ENCODE measurements at places on chromosomes 2 and 18.

- peak overlapping the region; percentile 48 for H3K27ac ChIP-seq
- H3K4me3 ChIP-seq, result no peak overlapping the region
- no peaks in the 10 kb centered on the region for H3K36me3 ChIP-seq
- DNase-seq, result no peak
- peaks cover 6% of the 10 kb centered on the region for H3K4me1 ChIP-seq
Observed at GRCh38 chr18:54822872-54823845, 5.1 kb upstream of the RAB27B start.

- H3K4me1 ChIP-seq, result no peaks in the 10 kb centered on the region
- H3K4me3 ChIP-seq, result no peak overlapping the region
- no peak overlapping the region for H3K27ac ChIP-seq
- no peaks in the 10 kb centered on the region for H3K27me3 ChIP-seq
- DNase-seq, result no peak
Observed at GRCh38 chr2:191713837-191714236, 35.9 kb downstream of the NABP1 start.

DNA sequence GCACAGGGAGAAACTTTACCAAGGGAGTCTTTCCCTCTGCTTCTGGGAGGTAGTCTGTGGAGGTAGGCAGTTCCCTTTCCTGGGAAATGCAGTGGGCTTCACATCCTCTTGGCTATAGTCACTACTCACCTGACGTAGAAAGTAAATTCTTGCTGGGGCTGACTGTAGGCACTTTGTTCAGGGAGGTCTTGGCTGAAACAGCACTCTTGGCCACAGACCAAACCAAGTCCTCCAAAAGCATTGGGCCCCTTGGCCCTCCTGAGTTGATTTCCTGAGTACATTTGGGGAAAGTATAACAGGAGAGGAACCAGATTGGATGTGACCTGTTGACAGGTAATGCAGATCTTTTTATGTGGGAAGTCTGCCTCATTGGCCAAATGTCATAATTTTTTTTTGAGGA, 108.9 kb downstream of the MGAT5 start:
- no peak overlapping the region for H3K27ac ChIP-seq
- no peak for DNase-seq
- H3K4me1 ChIP-seq, result peaks cover 8% of the 10 kb centered on the region
- H3K27me3 ChIP-seq, result no peaks in the 10 kb centered on the region
- H3K4me3 ChIP-seq, result no peak overlapping the region

- no peak overlapping the region for H3K4me3 ChIP-seq
- no peaks in the 10 kb centered on the region for H3K36me3 ChIP-seq
- DNase-seq, result no peak
Observed at GRCh38 chr2:187003611-187004010, 154.6 kb upstream of the ZSWIM2 start.

DNA sequence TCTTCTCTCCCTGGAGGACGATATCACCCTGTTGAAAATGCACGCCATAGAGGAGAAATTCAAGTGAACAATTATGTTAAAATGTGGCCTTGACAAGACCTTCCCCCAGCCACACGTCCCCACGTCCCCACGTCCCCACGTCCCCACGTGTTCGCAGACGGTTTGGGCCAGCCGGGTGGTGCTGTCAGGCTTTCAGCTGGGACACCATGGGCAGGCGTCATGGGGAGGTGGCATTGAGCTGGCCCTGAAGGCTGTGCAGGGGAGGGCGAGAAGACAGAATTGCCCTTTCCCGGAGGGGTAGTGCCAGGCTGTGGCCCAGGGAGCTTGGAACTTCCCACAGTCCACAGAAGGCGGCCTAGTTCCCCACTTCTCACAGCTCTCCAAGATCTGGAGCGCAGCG, 240.7 kb upstream of the RAB6C start:
- DNase-seq, result peak; percentile 81
- no peaks in the 10 kb centered on the region for H3K4me1 ChIP-seq
- H3K27ac ChIP-seq, result no peak overlapping the region
- H3K27me3 ChIP-seq, result no peaks in the 10 kb centered on the region
- H3K4me3 ChIP-seq, result no peak overlapping the region
- H3K36me3 ChIP-seq, result no peaks in the 10 kb centered on the region

- no peaks in the 10 kb centered on the region for H3K36me3 ChIP-seq
- no peaks in the 10 kb centered on the region for H3K27me3 ChIP-seq
- H3K4me3 ChIP-seq, result peak within 1 kb of the TSS; percentile 61
- peak within 1 kb of the TSS; percentile 93 for H3K27ac ChIP-seq
Observed at GRCh38 chr2:163735685-163736432, at the start of gene FIGN. Gene FIGN, minus strand, starts transcription at chr2:163736008. Its CDS starts 1,081 bp downstream, at chr2:163734927.

DNA sequence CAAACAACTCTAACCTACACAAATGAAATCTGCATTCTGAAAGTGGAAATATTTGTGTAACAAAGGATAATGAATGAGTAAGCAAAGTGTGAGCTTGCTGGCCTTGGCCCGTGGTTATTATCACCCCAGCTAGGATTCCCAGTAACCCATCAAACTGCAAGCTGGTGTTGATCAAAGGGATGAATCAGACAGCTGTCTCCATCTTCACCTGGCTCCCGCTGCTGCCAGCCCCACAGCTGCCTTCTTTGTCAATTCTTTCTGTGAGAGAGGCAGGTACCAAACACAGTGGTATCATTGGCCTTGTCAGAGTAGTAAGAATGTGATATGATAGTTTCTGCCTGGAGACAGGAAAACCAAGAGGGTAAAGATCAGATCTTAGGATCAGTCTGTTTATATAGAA, 25.2 kb upstream of the RGPD4 start:
- H3K4me1 ChIP-seq, result no peaks in the 10 kb centered on the region
- no peaks in the 10 kb centered on the region for H3K36me3 ChIP-seq

DNA sequence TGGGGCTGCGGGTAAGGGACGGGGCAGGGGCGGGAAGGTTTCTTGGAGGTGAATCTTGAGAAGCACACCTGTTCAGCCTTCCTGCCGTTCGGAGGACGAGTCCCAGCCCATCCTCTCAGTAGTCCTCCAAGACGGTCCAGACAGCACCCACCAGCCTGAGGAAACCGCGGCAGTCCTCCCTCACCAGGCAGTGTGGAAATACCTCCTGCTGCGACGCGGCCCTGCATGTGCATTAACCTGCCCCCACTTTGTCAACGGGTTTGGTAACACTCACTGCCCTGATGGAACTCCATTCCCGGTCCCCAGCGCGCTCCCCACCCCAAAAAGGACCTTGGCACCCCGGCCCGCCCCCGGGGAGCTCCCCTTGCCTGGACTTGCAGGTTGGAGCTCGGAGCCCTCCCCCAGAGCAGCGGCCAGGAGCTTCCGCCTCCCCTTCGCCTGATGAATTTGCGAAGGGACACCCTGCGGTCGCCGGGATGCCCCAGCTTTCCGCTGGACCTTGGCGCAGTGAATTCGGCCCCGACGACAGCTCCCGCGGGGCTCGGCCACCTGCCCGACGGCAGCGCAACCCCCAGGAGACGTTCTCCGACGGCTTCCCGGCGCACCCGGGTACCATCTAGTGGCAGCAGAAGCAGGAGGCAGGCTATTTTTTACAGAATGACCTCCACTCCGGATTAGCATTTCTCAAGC, 31.5 kb downstream of the ACVR1C start:
- H3K4me3 ChIP-seq, result no peak overlapping the region
- no peak for DNase-seq
- no peaks in the 10 kb centered on the region for H3K27me3 ChIP-seq
- H3K4me1 ChIP-seq, result peaks cover 6% of the 10 kb centered on the region
- H3K27ac ChIP-seq, result no peak overlapping the region
- no peaks in the 10 kb centered on the region for H3K36me3 ChIP-seq

GRCh38 chr18:23232331-23232730, 97.0 kb downstream of the CABLES1 start:
- H3K4me1 ChIP-seq, result peaks cover 62% of the 10 kb centered on the region
- DNase-seq, result no peak
- H3K27me3 ChIP-seq, result no peaks in the 10 kb centered on the region

DNA sequence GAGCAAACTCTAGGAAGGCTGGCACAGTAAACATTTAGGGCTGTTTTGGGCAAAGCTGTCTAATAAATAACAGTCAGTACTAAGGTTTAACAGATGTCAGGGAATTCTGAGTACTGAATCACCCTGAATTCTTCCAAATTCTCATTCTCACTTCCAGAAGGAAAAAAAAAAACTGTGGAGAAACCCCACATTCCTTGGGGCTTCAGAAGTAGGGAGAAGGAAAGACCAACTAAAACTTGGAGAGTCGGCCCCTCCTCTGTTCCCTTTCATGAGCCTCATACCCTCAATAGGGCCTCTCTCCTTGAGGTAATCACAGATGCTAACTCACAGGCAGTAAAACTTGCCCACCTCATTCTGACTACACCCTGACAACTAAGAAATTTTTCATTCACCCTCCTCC, 62.1 kb downstream of the CCDC148 start:
- no peaks in the 10 kb centered on the region for H3K36me3 ChIP-seq
- no peaks in the 10 kb centered on the region for H3K4me1 ChIP-seq
- H3K27me3 ChIP-seq, result no peaks in the 10 kb centered on the region

GRCh38 chr2:223947711-223948205, 2.6 kb upstream of the WDFY1 start:
- peaks cover 17% of the 10 kb centered on the region for H3K4me1 ChIP-seq
- DNase-seq, result no peak
- H3K36me3 ChIP-seq, result no peaks in the 10 kb centered on the region
- no peak overlapping the region for H3K4me3 ChIP-seq
- no peaks in the 10 kb centered on the region for H3K27me3 ChIP-seq

GRCh38 chr2:107091163-107091864, 205.3 kb upstream of the ST6GAL2 start:
- H3K4me3 ChIP-seq, result no peak overlapping the region
- no peak for DNase-seq

DNA sequence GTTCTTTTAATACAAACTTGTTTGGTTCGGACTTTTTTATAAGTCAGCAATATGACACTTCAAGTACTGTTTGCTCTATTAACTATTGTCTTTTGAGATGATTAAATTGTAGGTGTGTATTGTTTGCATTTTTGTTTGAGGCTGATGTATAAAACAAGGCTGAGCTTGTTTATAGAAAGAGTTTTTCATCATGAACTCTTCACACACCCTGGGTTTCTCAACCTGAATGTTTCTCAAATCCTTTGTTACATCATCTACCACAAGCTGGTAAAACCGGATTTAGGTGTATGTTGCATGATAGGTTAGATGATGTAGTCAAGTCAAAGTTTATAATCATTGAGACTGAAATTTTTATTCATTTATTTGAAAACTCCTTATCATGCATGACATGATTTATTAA, 335.2 kb upstream of the LRATD1 start:
- no peak for DNase-seq
- H3K36me3 ChIP-seq, result no peaks in the 10 kb centered on the region
- no peak overlapping the region for H3K4me3 ChIP-seq
- H3K27me3 ChIP-seq, result no peaks in the 10 kb centered on the region
- H3K4me1 ChIP-seq, result no peaks in the 10 kb centered on the region

DNA sequence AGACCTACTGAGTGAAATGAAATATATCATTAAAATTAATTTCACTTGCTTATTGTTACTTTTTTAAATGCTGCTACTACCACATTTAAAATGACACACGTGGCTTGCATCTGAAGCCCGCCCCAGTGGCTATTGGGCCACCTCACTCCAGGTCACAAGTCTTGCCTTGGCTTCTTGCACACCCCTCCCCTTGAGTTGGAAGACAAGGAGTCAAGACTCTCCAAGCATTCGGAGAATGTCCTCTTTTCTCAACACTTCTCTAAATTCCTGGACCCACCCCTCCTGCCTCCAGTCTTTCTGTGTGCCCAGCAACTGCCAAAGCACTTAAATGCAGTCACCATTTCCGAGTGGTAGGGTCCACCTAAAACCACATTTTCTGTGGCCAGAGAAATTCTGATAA, 73.4 kb downstream of the ZBTB7C start:
- H3K4me3 ChIP-seq, result no peak overlapping the region
- no peaks in the 10 kb centered on the region for H3K27me3 ChIP-seq
- H3K4me1 ChIP-seq, result no peaks in the 10 kb centered on the region
- no peak overlapping the region for H3K27ac ChIP-seq

DNA sequence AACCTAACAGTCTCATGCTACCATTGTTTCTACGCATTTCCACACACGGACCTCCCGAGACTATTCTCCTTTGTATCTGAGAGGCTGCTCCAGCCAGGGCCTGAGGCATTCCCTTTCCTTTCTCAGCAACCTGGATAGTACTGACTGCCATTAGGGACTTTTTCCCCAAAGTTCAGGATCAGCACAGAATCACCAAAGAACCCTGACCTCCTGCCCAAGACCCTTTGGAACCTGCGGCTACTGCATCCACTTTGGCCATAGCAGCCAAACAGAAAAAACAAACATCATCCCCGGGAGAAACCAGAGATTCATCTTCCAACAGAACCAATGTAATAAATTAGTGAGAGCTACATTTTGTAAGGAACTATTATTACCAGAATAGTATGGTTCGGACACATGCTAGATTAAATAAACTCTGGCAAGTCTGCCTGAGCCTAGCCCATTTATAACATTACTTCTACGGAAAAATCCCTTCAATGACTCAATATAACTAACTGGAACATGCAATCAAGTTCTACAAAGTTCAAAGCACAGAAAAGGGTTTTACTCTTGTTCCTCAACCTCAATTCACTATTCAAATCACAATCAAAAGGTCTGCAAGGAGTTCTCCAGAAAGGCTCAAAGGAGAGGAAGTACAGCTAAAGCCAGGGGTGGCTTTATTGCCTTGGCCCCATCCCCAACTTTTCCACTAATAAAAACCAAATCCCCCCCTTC, 51.8 kb downstream of the LPIN2 start:
- peaks cover 30% of the 10 kb centered on the region for H3K4me1 ChIP-seq
- no peak for DNase-seq
- H3K4me3 ChIP-seq, result no peak overlapping the region
- no peaks in the 10 kb centered on the region for H3K27me3 ChIP-seq
- peak overlapping the region; percentile 70 for H3K27ac ChIP-seq

DNA sequence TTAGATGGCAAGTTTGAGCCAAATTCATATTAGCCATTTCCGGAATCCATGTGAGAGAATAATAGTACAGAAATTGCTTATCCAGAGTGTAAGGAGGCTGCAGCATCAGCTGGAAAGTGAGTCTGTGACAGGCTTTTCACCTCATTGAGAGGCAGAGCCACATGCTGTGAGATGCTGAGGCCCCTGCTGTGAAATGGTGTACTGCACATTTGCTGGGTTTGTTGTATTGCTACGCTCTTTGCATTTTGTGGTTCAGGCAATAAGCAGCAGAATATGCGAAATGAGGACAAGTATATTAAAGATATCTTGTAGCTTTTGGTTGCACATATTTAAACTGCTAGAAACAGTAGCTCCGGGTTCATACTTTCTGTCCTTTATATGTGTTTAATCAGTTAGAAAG, 37.0 kb downstream of the NABP1 start:
- H3K4me3 ChIP-seq, result no peak overlapping the region
- DNase-seq, result no peak
- H3K27ac ChIP-seq, result no peak overlapping the region
- H3K27me3 ChIP-seq, result no peaks in the 10 kb centered on the region
- no peaks in the 10 kb centered on the region for H3K36me3 ChIP-seq
- H3K4me1 ChIP-seq, result no peaks in the 10 kb centered on the region

GRCh38 chr2:11805920-11806319, 59.5 kb downstream of the LPIN1 start:
- DNase-seq, result peak; percentile 46
- no peak overlapping the region for H3K4me3 ChIP-seq
- H3K4me1 ChIP-seq, result no peaks in the 10 kb centered on the region
- no peaks in the 10 kb centered on the region for H3K36me3 ChIP-seq
- no peaks in the 10 kb centered on the region for H3K27me3 ChIP-seq

GRCh38 chr2:234682492-234683228, 185.8 kb upstream of the ARL4C start:
- peaks cover 20% of the 10 kb centered on the region for H3K4me1 ChIP-seq
- H3K27me3 ChIP-seq, result no peaks in the 10 kb centered on the region
- H3K27ac ChIP-seq, result no peak overlapping the region
- H3K4me3 ChIP-seq, result no peak overlapping the region
- DNase-seq, result no peak

GRCh38 chr18:8493141-8493540, 116.1 kb upstream of the RAB12 start:
- DNase-seq, result peak; percentile 52
- no peak overlapping the region for H3K4me3 ChIP-seq
- no peaks in the 10 kb centered on the region for H3K4me1 ChIP-seq
- H3K27ac ChIP-seq, result no peak overlapping the region
- H3K27me3 ChIP-seq, result no peaks in the 10 kb centered on the region
- H3K36me3 ChIP-seq, result no peaks in the 10 kb centered on the region
